ENCODE measurements at places on chromosomes 2 and 18.
A peak's percentile ranks its signal among the peaks of the same experiment; 100 is the strongest.

- DNase-seq: no peak
Measured at GRCh38 chr2:18740474-18740881, 151.1 kb upstream of the NT5C1B start.

GRCh38 chr2:128466376-128466775, 147.7 kb upstream of the HS6ST1 start:
- no peak for DNase-seq

DNA sequence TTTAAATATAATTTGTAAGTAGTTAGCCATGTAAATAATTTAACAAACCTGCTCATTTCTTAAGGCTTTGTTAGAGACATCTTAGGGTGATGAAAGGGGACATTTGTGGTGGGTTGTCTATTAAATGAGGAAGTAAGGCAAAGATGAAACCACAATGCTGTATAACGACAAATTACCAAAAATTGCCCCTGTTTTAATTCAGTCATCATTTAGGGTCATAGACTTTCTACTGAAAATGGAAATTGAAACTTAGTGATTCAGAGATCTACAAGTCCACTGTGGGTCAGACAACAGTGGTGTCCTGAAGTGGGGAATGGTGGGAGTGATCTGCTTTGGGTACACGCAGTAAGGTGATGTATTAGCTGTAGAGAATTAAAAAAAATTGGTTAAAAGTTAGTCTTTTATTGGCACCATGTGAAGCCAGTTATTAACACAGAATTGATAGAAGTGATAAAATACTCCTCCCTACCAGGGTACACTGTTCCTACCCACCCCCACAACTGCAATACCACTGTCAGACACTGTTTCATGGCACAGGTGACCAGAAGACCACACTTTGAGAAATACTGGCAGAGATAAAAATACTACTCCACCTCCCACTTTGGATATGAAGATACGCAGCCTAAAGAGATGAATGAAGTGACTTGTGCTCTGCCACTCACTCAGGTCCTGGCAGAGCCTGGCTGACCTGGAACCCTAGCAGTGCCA, 13.4 kb downstream of the CERS6 start:
- peak; percentile 70 for DNase-seq

DNA sequence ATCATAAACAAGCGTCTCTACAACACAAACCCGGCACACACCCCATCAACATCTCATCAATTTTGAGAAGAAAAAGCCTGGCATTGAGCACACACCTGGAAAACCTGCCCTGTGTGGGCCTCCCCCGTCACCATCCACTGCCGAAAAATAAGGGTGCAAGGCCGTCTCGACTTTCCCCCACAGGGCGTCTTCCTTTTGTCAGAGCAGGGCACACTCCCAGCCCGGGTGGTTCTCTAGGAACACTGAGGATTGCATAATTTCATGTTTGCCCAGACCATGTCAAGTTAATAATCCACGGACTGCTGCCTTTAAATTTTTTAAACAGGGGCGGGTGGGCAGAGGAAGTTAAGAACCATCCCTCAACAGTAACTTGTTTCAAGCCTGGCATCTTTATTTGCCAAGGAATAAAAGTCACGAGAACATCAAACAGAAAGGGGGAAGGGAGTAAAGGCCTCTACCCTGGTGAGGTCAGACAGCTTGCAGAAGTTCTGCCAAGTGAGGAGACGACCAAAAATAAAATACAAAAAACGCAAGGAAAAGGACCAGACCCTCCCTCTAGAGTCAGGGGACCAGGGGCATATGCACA, 2.1 kb downstream of the TFCP2L1 start:
- no peak for DNase-seq

DNA sequence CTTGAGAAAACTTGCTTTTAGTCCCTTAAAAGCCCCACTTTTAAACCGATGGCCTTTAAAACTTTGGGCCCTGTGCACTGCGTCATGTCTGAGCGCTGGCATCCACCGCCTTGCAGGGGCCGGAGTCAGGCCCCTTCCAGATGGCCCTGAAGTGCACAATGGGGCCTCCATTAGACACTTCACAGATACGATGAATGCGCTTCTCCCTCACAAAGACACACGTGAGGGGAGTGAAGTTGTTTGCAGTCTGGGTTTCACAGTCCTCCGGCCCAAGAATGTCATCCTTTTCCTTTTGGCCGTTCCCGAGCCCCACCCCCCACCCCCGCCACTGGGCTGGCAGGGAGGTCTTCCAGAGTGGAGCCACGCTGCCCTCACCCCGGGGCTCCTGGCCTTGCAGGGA, 415.1 kb upstream of the SALL3 start:
- DNase-seq: no peak

DNA sequence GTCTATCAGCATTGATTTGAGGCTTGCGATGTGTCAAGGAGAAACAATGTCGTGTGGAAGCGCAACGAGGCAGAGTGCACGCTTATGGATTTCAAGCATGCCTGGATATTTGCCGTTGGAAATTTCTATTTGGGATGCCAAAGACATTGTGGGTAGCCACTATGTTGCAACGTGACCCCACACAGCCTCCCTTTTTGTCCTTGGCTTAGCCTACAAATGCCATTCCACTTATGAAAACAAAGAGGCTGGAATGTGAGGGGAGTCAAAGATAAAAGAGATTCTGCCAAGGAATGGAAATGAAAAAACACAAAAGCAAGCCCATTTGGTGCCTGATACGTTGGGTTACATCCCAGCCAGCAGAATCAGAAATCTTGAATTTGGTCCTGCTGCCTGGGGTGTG, 721.2 kb downstream of the GALR1 start:
- no peak for DNase-seq

Data from GM12865 (cell line).